ENCODE measurements at places on chromosomes 7 and 10. TPM values are rescaled to one million over a fixed set of nuclear protein-coding genes. Genes with fewer than 3 reads are reported as not detected.

DNA sequence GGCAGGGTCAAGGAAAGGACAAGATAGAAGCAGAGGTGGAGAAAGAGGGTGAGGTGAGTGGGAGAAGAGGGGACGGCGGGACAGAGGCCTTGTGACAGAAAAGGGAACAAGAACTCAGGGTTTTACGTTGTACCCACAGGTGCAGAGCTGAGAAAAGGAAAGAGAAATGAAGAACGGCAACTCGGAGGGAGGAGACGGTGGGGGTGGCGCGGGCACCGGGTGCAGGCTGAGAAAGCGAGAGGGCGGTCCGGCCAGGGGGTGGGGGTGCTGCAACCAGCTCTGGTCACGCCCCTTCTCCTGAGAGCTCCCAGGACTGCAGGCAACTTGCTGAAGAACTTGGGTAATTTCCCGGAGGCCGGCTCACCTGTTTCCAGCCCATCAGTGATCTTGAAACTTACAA, 65.3 kb downstream of the CARD11 start:
- DNase-seq, result no peak

DNA sequence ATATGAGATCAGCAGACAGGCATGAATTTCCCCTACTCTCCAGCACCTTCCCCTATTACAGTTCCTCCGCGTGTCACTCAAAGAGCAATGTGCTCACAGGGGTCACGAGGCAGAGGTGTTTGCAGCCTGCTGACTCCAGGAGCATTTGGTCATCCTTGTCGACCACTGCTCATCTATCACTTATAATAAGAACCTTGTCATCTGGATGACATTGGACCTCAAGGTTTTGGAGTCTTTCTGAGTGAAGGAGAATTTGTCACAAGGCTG, 32.9 kb upstream of the PLPP4 start:
- no peak for DNase-seq

DNA sequence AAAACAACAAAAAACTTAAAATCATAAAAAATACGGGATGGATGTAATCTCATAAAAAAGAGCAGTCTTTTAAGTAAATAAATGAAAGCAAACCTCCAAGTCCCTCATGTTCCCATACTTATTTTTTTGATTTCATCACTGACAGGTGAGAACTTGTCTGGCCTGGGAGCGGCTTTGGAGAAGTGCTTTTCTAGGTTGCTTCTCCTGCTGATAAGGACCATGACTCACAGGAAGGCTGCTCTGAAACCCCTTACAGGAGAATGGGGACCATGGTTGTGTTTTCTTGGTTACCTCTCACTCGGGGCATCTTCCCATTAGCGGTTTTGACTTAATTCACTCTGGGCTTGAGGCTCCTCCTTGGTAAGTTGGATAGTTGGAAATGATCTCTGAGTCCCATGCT, 237.4 kb downstream of the CAMK1D start:
- DNase-seq, result no peak

DNA sequence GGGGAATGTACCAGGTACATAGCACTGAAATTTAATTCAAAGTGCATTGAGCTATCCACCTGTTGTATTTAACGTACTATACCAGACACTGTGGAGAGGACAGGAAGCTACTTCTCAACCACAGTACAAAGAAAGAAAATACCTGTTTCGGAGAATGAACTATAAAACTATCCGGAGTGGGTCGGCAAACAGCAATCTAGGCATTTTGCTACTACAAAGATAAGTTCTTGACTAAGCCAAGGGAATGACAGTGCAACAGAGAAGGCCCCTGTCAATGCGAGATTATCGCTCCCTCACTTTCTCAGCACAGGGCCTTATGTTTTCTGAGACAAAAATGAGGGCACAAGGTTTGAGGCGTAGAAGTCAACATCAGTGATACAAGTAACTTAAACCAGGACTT, 27.4 kb downstream of the SFMBT2 start:
- DNase-seq, result no peak

GRCh38 chr10:36597756-36598320, 527.6 kb upstream of the ANKRD30A start:
- no peak for DNase-seq

GRCh38 chr10:122163174-122164022, 107.7 kb upstream of the BTBD16 start:
- no peak for DNase-seq

DNA sequence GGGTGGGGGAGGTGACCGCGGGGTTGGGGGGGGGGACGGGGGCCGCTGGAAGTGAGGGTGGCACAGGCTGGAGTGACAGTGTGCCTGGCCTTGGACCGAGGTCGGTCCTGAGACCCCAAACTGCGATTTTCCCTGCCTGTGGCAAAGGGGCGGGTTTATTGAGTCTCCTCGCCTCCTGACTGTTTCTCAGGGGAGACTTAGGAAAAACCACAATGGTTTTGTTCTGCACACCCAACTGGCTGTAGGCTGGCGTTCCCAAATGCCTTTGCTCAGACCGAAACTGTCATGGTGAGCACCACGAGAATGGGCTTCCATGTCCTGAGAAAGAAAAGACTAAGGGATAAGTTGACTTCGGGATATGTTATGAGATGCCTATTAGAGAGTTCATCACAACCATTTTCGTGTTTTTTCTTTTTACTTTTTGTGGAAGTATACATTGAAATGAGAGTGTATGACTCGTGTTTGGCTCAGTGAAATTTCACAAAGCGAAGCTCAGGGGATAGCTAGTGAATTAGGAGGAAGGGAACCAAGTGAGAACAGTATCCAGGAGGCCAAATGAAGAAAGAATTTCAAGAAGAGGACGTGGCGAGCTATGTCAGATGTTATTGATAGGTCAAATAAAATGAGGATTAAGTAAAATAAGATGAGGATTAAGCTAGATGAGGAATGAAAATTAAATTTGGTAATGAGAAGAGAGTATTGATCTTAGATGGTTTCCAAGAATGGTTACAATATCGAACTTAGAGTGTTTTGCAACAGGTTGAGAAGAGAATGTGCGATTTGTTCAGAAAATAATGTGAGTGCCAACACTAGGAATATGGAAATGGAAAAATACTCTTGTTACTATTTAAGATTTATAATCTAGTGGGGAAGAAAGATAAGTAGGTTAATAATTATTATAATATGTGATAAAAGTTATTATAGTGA, 918 bp downstream of the NET1 start:
- no peak for DNase-seq

DNA sequence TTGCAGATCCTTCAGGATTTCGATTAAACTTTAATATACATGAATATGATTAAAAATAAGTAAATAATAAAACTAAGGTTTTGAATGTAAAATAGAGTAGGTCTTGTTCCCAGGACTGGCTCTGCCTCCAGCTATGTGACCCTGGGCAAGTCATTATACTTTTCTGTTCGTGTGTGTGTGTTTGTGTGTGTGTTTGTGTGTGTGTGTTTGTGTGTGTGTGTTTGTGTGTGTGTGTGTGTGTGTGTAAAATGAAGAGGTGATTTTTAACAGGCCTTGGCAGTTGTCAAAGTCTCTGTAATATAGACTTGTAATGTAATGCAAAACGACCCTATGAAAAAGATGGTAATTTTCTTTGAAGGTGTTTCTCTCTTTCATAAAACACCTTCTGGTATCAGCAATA, 79.2 kb downstream of the HGF start:
- DNase-seq, result no peak

DNA sequence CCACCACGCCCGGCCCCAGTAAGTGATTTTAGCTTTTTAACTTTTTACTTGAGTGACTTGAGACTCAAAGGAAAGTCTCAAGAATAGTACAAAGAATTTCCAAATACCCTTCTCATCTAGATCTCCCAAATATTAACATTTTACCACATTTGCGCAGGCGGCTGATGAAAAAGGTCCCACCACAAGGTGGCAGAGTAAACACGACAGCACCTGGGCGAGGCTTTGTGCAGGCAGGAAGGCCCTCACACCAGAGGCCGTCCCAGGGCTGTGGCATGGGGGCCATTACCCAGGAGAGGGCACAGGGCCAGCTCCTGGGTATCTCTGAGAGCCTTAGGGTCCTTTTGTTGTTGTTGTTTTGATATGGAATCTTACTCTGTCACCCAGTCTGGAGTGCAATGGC, 50.0 kb upstream of the WIPI2 start:
- no peak for DNase-seq

DNA sequence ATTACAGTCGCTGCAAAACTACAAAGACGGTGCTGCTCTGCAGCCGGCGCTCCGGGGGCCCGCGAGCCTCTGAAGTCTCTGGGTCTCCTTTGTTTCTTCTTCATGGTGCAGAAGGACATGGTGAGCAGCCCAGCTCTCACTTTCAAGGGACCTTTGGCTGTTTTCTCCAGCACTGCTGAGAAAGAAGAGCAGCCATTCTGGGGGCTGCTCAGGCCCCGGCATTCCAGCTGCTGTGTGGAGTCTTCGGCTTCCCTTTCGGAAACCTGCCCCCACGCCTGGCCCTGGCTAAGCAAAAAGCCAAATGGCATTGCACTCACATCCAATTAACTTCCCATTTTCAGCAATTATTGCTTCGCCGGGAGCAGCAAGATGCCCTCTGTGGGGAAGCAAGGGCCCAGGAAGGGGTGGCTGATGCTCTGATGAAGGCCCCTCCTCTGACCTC, 555.7 kb downstream of the PTPRN2 start:
- DNase-seq, result no peak

DNA sequence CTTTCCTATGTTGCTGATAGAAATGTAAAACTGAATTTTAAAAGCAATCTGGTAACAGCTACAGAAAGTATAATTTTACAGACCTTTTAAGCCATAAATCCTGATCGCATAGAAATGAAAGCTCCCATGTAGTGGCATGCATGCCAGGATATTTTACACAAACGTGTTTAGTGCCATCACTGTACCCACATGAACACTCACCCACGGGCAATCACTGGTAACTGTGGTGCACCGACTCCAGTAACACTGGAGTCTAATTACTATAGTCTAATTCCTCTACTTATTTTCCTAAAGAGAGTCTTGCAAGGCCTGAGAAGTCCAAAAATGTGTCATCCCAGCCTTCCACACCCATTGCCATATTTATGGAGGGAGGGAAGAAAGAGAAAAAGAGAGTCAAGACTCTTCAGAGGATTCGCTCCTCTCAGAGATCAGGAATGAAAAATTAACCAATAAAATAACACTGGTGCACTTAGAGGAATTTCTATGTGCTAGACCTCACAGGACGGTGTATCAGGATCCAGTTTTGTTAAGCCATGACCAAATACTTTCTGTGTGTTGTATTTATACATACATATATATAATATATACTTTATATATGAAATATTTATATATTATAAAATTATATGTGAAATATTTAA, 48.9 kb upstream of the AKR1C1 start:
- no peak for DNase-seq

DNA sequence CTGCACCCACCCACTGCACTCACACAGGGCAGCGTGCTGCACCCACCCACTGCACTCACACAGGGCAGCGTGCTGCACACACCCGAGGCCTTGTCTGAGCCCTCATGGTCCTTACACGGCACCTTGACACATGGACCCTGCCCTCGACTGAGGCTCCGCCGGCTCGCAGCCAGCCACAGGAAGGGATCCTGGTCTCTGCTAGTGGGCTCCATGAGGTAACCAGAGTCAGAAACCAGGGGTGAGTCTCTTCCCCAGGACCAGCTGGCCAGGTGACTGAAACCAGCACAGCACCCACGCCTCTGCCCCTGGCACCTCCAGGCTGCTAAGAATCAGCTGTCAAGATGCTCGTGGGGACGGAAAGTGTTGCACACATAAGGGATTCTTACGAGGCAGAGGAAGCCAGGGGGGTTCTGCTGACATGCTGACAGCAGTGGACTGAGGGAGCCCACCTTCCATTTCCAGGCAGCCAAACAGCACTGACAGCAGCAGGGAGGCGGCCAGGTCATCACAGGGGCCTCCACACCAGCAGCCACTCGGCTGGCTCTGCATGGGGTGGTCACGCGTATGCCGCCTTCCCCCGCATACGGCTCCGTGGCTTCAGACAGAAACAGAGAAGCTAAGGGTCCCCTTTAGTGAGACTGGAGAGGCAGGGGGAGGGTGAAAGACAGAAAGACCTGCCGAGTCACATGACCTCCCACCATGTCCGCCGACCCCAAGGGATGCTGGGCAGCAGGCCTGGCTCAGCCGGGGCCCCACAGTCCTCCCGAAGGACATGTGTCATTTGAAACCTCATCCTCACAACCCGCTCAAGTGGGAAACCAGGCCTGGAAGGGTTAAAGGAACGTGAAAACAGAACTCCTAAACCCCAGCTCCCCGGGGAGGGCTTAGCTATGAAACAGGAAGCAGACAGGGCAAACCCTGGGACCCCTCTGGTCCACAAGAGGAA, 34.2 kb downstream of the GPER1 start:
- DNase-seq, result no peak

DNA sequence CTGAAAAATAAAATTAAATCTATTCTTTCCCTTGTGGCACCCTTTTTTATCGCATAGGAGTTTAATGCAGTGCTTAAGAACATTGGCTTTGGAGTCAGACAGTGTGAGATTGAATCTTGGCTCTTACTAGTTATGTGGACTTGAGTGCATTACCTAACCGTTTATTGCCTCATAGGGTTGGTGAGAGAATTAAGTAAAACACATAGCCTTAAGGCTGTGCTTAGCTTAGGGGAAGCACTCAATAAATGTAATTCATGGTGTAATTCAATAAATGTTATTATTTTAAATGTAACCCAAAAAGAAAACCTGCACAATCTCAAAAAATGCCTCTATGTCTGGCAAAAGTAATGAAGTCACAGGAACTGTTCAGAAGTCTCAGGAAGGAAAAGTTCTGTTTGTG, 2.7 kb downstream of the STK17A start:
- DNase-seq, result no peak

- DNase-seq, result no peak
These were observed 4.2 kb upstream of the PILRA start for GRCh38 chr7:100369105-100369504.

DNA sequence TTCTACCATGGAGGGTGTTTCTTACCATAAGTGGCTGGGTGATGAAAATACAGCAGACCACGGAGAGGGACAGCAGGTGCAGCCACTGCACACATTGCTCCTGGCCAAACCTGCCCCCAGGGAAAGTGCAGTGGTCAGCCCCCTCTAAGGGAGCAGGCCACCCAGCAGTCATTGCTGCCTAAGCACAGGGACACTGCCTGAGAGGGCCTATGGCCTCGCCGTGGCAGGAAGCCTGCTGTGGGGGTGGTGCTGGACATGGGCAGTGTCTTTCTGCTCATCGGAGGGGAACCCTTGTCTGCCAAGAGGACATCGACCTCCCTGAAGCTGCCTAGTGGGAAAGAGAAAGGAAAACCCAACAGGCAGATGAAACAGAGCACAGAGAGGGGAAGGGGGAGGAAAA, 118.3 kb downstream of the PKD1L1 start:
- DNase-seq, result no peak

DNA sequence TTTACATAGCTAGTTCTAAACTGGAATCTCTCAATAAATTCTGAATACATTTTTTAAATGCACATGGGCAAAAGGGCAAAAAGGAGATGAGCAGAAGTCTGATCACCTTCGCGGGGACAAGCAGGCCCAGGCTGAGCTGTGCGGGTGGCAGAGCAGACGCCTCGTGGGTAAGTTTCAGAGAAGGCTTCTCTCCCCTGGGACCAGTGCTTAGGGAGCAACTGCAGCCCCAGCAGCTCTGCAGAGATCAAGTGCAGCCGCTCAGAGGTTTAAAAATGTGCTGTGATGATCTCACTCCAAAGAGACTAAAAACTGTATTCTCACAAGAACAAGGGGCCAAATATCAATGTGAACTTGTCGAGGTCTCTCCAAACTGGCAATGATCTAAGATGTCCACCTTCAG, 264.3 kb upstream of the RNF32 start:
- no peak for DNase-seq

ECHS1 gene
- total RNA-seq, result 105 TPM

AUTS2 gene
- 12.8 TPM for total RNA-seq

R3HCC1L gene
- total RNA-seq, result 7.8 TPM

TMEM178B gene
- total RNA-seq, result 3.1 TPM

PCLO gene
- 1.4 TPM for total RNA-seq

PLEKHS1 gene
- total RNA-seq, result not detected
